B cell (primary cell): ENCODE measurements at places on chromosomes 2 and 18. TPM values are rescaled to one million over a fixed set of nuclear protein-coding genes. Genes with fewer than 3 reads are reported as not detected.

DNA sequence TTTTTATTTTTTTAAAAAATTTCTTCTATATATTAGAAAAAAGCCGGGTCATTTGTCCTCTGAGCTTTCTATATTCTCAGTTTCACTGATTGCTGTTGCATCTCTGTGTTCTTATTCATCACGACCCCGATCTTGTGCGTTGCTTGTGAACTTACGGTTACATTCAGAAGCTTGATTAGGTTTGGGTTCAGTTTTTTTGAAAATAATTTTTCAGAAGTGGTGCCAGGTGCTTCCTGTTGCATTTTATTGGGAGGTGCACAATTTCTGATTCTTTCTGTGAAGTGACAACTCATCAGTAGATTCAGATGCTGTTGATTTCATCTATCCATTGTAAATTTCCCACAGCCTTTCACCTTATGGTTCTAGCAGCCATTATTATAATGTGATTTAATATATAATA lies 147.3 kb downstream of the INHBB start:
- H3K27me3 ChIP-seq = no peaks in the 10 kb centered on the region
- no peaks in the 10 kb centered on the region for H3K4me1 ChIP-seq

- H3K27ac ChIP-seq = no peak overlapping the region
- H3K4me1 ChIP-seq = no peaks in the 10 kb centered on the region
- H3K27me3 ChIP-seq = no peaks in the 10 kb centered on the region
- H3K36me3 ChIP-seq = no peaks in the 10 kb centered on the region
- DNase-seq = no peak
Measured at GRCh38 chr18:34330308-34330707, 105.6 kb upstream of the NOL4 start.

DNA sequence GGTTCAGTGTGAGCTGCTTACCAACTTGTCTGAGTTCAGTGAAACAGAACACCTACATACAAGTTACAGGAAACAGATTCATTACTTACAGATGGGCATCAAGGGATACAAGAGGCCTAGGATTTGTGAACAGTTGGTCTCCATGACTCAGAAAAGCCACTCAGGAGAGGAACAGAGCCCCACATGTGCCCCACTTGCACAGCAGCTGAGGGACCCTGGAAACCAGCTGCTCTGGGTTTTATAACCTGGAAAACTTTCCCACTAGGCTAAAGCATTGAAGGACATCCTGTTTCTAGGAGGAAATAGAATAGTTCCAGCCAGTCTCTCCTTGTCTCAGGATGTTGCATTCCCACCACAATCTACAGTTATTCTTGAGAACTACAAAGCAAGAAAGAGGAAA lies 530.0 kb downstream of the ZNF804A start:
- no peak overlapping the region for H3K27ac ChIP-seq
- H3K27me3 ChIP-seq = no peaks in the 10 kb centered on the region
- DNase-seq = no peak
- H3K4me1 ChIP-seq = no peaks in the 10 kb centered on the region

- H3K36me3 ChIP-seq = no peaks in the 10 kb centered on the region
- no peaks in the 10 kb centered on the region for H3K27me3 ChIP-seq
- no peak overlapping the region for H3K27ac ChIP-seq
- DNase-seq = no peak
- no peaks in the 10 kb centered on the region for H3K4me1 ChIP-seq
Measured at GRCh38 chr2:16241166-16242160, 301.1 kb downstream of the MYCN start.

GRCh38 chr2:101461381-101461780 lies 13.5 kb downstream of the RFX8 start:
- no peak overlapping the region for H3K27ac ChIP-seq
- no peak for DNase-seq
- no peaks in the 10 kb centered on the region for H3K4me1 ChIP-seq
- H3K4me3 ChIP-seq = no peak overlapping the region
- peaks cover 5% of the 10 kb centered on the region for H3K27me3 ChIP-seq

GRCh38 chr18:48826271-48826670 lies 124.5 kb downstream of the SMAD7 start:
- no peak overlapping the region for H3K4me3 ChIP-seq
- no peaks in the 10 kb centered on the region for H3K27me3 ChIP-seq
- H3K36me3 ChIP-seq = no peaks in the 10 kb centered on the region
- no peak for DNase-seq
- H3K4me1 ChIP-seq = peaks cover 3% of the 10 kb centered on the region

DNA sequence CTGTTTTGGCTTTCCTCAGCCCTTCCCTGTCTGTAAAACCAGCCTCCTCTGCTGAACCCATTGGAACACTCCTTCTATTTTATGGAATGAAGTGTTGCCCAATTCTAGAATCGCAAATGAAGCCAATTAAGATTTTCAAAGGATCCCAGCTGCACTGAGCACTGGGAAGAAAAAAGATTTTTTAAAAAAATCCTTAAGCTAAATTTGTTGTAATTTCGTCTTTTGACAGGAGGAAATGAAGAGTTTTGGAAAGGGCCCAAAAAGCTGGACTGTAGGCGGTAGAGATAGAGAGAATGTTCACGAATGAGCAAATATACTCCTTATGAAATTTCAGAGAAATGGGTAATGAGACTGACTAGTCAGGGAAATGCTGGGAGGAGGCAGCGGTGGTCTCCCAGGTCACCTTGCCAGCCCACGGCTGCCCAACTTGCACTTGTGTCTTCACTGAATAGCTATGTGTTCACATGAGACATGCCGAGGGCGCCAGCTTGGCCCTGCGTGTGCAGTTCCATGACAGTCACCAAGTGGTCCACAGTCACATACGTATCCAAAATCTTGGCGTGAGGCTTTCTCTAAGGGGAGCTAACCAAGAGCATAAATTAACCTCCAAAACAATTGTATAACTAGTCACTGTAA lies 69.9 kb downstream of the SGPP2 start:
- no peaks in the 10 kb centered on the region for H3K4me1 ChIP-seq
- H3K27me3 ChIP-seq = no peaks in the 10 kb centered on the region
- no peak overlapping the region for H3K4me3 ChIP-seq
- no peak overlapping the region for H3K27ac ChIP-seq
- DNase-seq = no peak

GRCh38 chr18:77049938-77050337 lies 82.6 kb downstream of the MBP start:
- peaks cover 39% of the 10 kb centered on the region for H3K4me1 ChIP-seq
- H3K27me3 ChIP-seq = no peaks in the 10 kb centered on the region
- H3K4me3 ChIP-seq = no peak overlapping the region
- H3K27ac ChIP-seq = no peak overlapping the region
- no peak for DNase-seq
- H3K36me3 ChIP-seq = peaks cover 10% of the 10 kb centered on the region

- H3K27me3 ChIP-seq = no peaks in the 10 kb centered on the region
- H3K27ac ChIP-seq = no peak overlapping the region
- no peak for DNase-seq
- no peak overlapping the region for H3K4me3 ChIP-seq
Measured at GRCh38 chr2:198385326-198385725, 580.9 kb downstream of the PLCL1 start.

The HOXD3 gene
- not detected in 2 replicates for polyA plus RNA-seq

The CHRNG gene
- not detected in 2 replicates for polyA plus RNA-seq
